Hypothalamus (tissue), 51 donors: ENCODE measurements at places on chromosomes 3 and 15.

- DNase-seq = no peak
Observed at GRCh38 chr15:62477929-62478328, 312.8 kb upstream of the C2CD4B start.

GRCh38 chr15:35725353-35725752, 179.4 kb upstream of the DPH6 start:
- no peak for DNase-seq

DNA sequence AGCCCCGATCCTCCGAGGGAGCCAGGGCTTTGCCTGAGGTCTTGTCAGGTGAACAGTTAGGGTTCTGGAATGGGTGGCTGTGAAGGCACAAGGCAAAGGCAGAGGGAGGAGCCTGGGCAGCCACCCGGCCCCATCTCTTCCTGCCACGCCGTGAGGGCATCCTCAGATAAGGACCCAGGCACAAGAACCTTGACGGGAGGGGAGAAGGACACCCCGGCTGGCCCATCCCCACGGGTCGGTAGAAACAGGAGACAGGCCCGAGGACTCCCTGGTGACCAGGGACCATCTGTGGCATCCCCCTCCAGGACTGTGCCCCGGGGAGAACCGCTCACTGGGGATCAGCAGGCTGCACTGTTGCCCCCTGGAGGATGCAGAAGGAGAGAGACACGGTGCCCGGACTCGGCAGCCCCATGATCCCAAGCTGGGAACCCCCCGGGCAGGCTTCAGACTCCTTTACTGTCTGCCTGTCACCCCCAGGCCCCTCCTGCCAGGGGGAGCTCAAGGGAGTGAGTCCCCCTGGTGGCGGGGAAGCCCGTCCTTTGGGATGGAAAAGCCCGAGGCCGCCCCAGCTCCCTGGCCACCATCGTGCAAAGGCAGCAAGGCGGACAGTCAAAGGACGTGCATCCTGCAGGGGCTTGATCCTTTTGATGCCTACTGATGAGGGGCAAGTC, 12.3 kb upstream of the PCSK6 start:
- DNase-seq = peak; percentile 61

DNA sequence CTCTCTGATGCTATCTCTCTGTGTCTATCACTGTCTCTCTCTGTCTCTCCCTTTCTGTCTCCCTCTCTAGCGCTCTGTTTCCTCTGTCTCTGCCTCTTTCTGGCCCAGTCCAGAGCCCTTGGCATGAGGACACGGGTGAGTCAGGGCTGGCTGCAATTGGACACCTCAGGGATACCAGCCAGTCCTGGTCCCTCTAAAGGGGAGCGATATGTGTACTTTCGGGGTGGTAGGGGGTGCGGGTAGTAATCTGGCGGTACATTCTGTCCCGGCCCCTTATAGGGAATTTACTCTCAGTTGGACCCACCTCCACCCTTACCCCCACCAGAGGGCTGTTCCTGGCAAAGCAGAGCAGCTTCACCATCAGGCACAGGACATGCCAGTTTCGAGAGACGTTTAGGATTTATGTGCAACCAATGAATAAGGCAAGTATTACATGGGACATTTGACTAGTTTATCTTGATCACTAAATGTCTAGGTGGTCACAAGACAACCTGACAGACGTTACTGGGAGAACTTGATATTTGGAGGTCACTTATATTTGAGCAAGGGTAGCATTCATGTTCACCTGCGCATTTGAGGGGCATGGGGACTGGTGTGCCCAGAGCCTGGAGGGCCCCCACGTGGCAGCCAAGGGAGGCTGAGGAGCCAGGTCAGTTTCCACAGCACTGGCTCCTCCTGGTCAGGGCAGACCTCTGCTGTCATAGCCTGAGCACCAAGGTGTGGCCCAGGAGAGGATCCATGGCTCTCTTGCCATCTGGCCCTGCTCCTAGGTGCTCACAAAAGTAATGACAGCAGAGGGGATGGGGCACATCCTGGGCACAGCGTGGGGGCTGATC, 256.1 kb downstream of the PLCL2 start:
- no peak for DNase-seq

DNA sequence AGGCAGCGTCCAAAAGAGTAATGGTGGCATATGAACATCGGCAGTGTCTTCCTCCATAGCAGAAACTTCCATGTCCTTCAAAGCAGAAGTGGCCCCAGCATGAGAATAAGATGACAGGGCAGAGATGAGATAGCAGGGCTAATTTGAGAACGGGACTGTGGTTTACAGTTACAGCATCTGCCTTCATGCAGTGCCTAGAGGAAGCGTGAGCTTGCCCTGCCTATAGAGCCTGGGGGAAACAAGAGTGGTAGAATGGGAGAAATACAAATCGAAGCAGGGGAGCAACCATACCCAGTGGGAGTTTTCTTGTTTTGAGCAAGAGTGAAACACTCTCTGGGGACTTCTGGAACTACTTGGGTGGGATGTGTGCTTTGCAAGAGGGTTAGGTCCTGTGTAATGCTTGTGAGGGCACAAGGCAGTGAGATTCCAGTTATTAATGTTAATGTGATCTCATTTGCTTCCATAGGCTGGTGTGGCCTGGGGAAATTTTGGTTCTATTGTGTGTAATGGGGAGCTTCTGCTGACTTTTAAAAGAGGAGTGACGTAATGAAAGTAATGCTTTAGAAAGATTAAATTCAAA, 616.9 kb downstream of the ZIC1 start:
- DNase-seq = no peak

- no peak for DNase-seq
Observed at GRCh38 chr3:47846880-47847248, 43.9 kb downstream of the DHX30 start.

- no peak for DNase-seq
Observed at GRCh38 chr3:168088106-168088720, 7.5 kb downstream of the GOLIM4 start.
